Fibroblast of lung (primary cell): ENCODE measurements at places on chromosomes 5 and 9. TPM values are rescaled to one million over a fixed set of nuclear protein-coding genes. Genes with fewer than 3 reads are reported as not detected.

- DNase-seq = no peak
These were observed 20.5 kb downstream of the ADRB2 start for GRCh38 chr5:148846930-148847329.

DNA sequence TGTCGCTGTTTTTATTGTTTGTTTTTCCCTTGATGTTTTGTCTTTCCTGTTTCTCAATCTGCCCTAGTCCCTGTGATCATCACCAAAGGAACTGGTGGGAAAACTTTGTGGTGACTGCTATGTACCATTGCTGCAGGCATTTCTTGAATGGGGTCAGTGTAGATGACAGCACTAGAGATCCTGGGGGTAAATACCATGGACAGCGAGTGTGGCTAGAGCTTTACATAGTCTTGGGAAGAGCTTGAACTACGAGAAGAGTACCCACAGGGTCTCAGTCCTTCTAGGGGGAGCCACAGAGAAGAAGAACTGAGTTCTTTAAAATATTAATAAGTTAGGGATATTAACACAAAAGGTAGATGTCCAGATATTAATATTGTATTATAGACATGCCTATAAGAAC lies 138.8 kb downstream of the PAM start:
- no peak for DNase-seq

- peak; percentile 50 for DNase-seq
These were observed 132.4 kb upstream of the EPB41L4A start for GRCh38 chr5:112551419-112552032.

DNA sequence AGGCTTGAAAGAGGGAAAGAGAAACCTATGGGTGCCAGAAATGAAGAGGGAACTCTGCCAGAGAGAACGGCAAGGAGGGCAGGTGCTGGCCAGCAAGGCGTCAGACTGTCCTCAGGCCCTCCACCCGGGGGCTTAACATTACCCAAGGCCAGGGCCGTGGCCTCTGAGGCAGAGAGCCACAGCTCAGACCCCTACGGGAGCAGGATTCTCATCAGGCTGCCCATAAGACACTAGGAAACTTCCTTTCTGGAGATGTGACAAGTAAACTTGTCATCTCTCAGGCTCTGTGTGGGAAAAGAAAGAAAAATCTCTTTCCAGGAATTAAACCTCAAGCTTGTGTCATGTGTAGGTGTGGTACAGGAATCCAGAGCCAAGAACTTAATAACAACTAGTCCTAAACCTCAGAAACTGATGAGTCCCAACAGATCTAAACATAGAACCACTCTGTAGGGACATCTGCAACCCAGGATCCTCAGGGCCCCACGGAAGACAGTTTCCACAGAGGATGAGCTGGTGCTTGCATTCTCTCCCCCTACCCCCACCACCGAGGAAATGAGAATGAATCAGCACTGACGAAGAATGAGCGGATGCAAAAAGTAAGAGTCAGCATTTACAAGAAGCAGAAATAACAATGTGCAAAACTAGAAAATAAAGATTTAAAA lies 74.3 kb downstream of the DCP2 start:
- peak; percentile 65 for DNase-seq

DNA sequence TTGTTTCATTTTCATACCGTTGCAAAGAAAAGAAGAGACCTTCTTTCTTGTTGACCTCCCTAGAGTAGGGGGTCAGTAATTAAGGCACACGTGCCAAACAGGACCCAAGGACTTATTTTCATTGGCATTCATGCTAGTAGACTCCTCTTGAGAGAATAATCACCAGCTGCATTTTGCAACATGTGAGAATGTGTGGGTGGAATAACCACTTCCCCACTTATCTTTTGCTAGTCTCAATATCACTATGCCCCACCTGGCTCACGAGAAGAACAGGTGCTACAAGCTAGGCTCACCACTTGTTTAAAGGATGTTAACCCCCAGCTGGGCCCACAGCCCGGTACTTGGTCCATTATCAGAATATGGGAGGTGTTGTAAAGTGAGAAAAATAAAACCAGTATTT lies 460.7 kb upstream of the MEF2C start:
- DNase-seq = no peak

DNA sequence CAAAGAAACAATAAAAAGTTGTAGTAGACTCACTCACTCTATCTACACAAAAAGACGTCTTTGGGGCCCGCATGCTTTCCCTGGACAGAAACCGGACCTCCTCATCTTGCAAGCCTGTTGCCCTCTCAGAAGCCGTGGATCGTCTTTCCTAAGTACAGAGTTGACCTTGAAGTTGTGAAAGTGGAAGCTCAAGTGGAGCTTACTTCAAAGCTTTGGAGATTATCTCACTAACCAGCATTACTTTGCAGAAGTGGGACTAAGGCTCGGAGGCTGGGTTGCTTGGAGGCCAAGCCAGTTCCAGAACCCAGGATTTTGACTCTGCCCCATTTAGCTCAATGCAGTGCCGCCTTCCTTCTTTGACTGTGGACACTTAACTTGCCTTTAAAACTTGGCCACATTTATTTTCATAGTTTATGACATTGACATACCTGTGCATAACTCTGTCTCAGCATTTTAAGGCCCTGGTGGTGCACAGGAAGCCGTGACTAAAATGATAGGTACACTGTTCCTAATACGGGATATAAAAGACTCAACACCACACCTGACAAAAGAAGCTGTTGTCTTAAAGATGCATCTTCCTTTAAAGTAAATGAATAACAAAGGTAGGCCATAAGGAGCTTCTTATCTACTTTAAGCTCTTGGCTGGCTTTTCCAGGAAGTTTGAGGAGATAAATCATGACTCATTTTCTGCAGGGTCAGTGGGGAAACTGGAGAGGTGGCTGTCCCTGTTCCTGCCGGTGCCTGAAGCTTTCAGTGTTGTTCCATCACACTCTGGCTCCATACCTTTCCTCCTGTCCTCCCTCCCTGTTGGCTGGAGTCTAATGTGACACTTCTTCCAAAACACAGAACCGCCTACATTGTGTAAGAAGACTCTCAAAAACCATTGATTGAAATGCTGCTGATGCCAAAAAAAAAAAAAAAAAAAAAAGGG lies 10.7 kb downstream of the SLC25A25 start:
- DNase-seq = peak; percentile 65

DNA sequence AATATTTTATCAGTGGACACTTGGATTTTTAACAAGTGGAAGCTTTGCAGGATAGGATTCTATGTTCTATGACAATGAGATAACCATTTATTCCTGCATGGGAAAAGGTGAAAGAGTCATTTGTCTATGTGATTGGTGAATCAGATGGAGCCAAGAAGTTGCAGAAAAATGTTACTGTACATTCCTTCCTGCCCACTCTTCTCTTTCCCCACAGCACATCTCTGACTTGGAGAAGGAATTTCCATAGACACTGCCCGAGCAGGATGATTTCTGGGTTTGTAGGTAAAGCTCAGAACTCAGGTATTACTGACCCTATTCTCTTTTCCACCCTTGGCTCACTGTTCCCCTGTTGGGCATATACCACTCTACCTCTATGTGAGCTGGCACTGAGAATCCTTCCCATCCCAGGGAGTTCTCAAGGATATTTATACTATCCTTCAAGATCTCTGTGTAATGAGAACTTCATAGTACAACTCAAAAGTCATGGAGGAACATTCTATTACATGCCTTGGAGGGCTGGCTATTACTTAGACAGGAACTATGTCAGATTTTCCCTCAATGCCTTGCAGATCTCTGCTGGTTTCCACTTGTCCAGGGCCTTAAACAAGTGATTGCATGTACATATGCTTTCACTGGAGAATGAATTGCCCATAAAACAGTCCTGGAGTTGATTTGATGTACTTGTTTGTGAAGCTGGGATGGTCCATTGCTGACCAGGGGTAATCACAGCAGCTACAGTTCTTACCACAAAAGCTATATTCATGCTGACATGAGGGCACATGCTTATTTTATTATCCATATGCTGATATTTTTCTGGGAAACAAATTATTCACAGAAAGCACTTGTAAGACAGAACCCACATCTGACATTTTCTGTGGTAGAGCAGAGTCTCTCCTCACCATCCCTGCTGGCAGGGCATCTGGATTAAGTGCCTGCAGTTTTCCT lies 24.1 kb downstream of the SLC1A3 start:
- no peak for DNase-seq

DNA sequence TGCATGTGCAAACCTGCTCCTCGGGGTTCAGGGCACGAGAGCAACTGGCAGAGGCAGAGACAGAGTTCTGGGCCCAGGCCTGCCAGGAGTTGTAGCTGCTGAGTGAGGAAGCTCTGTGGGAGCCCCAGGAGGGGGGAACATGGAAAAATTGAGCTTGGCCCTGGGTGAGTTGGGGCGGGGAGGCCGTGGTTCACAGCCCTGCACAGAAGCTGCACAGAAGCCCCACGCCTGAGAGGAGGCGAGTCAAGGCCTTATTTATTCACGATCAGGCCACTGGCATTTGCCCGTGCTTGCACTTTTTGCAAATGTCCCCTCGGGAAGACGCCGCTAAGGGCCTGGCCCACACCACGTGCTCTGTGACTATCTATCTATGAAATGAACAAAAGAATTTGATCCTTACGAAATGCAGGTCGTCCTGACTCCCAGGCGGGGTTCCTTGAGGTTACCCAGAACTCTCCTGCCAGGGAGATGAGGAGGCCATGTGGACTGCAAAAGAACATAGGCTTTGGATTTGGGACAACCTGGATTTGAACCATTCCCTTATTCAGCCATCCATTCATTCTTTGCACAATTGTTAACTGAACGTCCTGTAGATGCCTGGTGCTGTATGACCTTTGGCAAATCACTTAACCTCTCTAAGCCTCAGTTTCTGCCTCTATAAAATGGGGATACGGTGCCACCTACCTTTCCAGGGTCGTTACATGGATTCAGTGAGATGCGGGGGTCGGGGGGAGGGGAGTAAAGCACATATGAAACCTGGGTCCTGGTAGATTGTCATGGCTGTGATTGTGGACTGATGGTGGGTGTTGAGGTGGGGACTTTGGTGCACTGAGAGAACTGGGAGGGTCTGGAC lies 17.9 kb downstream of the COL27A1 start:
- DNase-seq = peak; percentile 70

DNA sequence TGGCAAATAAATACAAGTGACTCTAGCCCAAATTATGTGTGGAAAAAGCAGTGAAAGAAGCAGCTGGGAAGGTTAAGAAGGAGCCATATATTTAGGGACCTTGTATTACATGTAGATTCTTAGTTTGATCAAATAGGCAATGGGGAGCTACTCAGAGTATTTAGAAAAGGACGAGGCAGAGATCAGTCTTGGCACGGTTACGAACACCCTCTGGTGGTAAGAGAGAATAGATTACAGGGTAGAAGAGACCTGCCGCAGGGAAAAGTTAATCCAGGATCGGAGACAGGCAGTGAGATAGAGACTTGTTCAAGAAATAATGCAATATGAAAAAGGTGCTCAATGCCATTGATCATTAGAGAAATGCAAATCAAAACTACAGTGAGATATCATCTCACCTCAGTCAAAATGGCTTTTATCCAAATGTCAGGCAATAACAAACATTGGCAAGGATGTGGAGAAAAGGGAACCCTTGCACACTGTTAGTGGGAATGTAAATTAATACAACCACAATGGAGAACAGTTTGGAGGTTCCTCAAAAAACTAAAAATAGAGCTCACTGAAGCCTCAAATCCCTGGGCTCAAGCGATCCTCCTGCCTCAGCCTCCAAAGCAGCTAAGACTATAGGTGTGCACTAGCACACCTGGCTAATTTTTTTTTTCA lies 12.0 kb downstream of the INIP start:
- peak; percentile 64 for DNase-seq

DNA sequence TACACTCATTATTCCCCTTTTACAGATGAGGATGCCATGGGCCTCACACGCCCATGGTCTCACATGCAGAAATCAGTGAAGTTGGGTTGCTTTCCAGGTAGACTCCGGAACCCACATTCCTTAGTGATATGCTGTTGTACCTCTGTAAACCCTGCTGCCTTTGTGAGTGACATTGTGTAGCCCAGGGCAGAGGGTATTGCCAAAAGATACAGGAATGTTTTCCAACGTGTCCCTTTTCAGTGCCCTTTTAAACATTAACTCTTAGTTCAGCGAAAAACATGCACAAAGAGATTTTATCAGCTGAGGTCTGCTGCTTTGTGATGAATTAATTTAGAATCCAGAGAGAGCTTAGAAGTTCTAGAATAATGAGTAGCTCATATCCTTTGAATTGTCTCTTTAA lies 38.3 kb upstream of the TRMT10B start:
- no peak for DNase-seq

GRCh38 chr5:110257971-110258370 lies 468.5 kb downstream of the TMEM232 start:
- DNase-seq = no peak

GRCh38 chr5:111076091-111076490 lies 4.6 kb downstream of the TSLP start:
- no peak for DNase-seq

DNA sequence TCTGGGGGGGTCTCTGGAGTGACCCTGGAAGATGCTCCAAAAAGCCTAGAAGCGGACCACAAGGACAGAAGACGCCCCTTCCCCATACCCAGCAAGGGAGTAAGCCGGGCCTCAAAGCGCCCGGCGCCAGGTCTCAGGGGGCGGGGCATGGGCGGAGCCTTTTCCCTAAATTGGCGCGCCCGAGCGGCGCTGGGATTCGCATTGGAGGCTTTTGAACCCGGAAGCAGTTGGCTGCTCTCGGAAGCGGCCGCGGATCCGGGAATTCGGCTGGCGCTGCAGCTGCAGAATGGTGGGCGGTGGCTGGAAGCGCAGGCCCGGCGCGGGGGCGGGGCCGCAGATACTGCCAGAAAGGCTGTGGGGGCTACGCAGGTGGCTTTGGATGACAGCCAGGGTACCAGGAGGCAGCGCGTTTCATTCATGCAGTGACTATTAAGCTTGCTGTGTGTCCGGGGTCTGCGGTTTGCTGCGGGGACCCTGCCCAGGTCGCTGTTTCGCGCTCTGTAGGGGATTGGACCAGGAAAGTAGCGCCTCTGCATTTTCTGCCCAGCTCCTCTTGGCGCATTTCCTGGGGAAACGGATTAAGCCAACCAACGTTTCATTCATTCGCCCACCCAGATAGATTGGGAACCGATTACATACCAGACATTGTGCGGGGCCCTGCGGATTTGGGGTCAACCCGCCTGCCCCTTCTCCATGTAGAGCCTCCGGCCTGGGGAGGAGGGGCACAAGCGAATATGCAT lies 83.0 kb upstream of the FREM1 start:
- DNase-seq = peak; percentile 86

- peak; percentile 99 for DNase-seq
These were observed 102.3 kb downstream of the ENC1 start for GRCh38 chr5:74538206-74538661.

- no peak for DNase-seq
These were observed 30.8 kb downstream of the RASEF start for GRCh38 chr9:83032065-83032625.

DNA sequence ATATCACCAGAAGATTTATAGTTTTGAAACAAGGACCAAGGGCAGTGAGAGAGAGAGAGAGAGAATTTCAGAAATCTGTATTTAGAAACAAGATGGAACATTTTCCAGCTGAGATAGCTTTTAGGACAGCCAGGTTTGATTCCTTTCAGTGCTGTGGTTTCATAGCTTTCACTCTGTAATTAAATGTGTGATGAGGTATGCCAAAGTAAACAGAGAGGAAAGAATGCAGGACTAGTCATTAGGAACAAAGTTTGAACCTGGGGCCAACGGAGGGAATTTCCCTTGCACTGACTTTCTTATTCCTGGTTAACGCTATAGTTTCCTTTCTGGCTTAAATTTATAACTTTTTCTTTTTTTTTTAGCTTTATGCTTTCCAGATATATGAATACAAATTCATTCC lies 10.0 kb upstream of the CCL28 start:
- no peak for DNase-seq

The URM1 gene
- total RNA-seq = 23.6 and 28.6 TPM in 2 replicates

The IRX2 gene
- 0.26 and 0.33 TPM in 2 replicates for total RNA-seq

The C9 gene
- under 0.01 and 0.33 TPM in 2 replicates for total RNA-seq

The QRFP gene
- not detected in 2 replicates for total RNA-seq

The IL4 gene
- not detected in 2 replicates for total RNA-seq

The SEMA5A gene
- 17.7 and 30.6 TPM in 2 replicates for total RNA-seq

The SHISAL2B gene
- total RNA-seq = not detected in 2 replicates

The FSTL4 gene
- total RNA-seq = 0.33 TPM in 1 of 2 replicates, not detected in the other
